Panc1 (cell line): ENCODE measurements at places on chromosomes 7 and 10. TPM values are rescaled to one million over a fixed set of nuclear protein-coding genes. Genes with fewer than 3 reads are reported as not detected.

DNA sequence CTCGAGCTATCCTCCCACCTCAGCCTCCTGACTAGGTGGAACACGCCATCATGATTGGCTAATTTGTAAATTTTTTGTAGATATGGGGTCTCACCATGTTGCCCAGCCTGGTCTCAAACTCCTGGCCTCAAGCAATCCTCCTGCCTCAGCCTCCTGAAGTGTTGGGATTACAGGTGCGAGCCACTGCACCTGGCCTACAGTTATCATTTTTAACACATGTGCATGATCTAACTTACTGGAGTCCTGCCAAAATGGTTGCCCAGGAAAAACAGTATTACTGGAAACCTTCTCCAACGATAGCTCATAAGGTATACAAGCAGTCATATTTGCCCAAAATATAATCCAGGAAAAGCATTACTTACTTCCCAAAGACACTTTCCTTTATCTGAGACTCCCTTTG is 20.2 kb downstream of the MRPL32 start:
- no peak overlapping the region for H3K27ac ChIP-seq
- H3K4me3 ChIP-seq: no peak overlapping the region
- H3K36me3 ChIP-seq: no peaks in the 10 kb centered on the region
- no peak for DNase-seq

GRCh38 chr10:102775935-102776669 is 32.4 kb downstream of the WBP1L start:
- no peak for DNase-seq
- no peaks in the 10 kb centered on the region for H3K36me3 ChIP-seq
- peaks cover 89% of the 10 kb centered on the region for H3K4me1 ChIP-seq
- no peaks in the 10 kb centered on the region for H3K27me3 ChIP-seq
- H3K27ac ChIP-seq: peak overlapping the region; percentile 94

DNA sequence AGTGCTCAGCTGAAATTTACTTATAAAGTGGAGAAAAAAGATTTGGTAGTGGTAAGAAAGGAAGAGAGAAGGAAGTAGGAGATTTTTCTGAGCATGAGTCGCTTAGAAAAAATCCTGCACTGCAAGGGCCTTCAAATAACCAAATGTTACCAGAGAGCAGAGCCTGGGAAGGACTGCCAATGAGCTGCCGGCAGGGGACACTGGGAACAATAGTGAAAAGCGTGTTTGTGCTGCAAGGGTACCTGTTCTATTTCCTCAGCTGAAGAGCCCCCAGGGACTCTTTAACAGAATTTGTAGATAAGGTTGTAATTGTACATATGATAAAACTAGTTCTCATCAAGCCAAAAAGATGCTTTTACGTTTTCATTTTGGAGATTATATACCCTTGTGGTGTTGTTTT is 696.3 kb upstream of the C7orf33 start:
- no peaks in the 10 kb centered on the region for H3K36me3 ChIP-seq
- H3K27ac ChIP-seq: no peak overlapping the region
- no peak overlapping the region for H3K4me3 ChIP-seq
- H3K4me1 ChIP-seq: no peaks in the 10 kb centered on the region

DNA sequence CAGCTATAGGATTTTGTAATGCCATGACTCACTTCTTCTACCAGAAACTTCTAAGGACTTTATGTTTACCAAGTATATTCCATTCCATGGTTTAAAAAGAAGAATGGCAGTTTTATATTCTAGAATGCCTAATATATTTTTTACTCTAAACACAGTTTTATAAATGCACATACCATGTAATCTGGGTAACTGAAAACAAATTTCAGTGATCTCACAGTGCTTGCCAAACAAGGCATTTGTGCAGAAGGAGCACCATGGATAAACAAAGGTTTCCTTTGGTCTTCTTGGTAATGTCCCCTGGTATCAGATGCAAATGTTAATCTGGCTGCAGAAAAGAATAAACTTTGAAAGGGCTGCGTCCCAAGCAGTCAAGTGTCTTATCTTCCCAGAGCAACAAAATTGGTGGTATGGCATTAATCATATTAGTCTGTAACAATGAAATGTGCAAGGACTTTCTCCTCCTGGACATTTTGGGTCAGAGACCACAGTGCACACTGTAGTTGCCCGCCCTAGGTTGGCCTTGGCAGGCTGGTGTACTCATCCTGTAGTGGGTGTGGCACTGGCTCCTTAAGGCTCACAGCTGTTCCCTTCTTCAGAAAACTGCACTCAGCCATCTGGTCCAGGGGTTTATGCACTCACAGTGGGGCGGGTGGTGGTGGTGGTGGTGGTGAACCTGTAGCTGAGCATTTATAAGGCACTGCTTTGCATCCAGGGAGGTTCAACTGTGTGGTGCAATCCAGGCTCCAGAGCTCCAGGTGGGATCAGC is 56.7 kb downstream of the LAMB4 start:
- no peaks in the 10 kb centered on the region for H3K27me3 ChIP-seq
- H3K36me3 ChIP-seq: no peaks in the 10 kb centered on the region
- no peaks in the 10 kb centered on the region for H3K4me1 ChIP-seq
- H3K27ac ChIP-seq: no peak overlapping the region

DNA sequence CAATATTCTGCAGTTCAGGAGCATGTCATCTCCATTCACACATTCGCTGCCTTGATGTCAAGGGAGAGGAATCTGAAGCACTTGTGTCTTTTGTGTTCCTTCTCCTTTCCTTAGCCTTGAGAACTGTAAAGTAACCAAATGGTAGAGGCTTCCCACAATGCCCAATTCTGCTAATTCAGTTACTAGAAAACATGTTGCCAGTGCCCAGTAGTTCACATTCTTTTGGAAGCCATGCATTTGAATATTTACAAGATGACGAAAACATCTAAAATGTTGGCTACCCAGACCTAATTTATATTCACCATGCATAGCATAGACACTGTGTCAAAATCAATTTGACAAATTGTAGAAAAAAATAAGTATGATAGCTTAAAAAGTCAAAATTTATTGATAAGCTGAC is 852.7 kb upstream of the PHF14 start:
- no peaks in the 10 kb centered on the region for H3K27me3 ChIP-seq
- no peak for DNase-seq
- H3K4me1 ChIP-seq: no peaks in the 10 kb centered on the region
- no peaks in the 10 kb centered on the region for H3K36me3 ChIP-seq
- no peak overlapping the region for H3K4me3 ChIP-seq
- no peak overlapping the region for H3K27ac ChIP-seq

GRCh38 chr7:28830846-28831245 is 127.3 kb downstream of the TRIL start:
- H3K36me3 ChIP-seq: no peaks in the 10 kb centered on the region
- no peaks in the 10 kb centered on the region for H3K27me3 ChIP-seq
- H3K4me1 ChIP-seq: no peaks in the 10 kb centered on the region
- no peak for DNase-seq
- no peak overlapping the region for H3K27ac ChIP-seq

DNA sequence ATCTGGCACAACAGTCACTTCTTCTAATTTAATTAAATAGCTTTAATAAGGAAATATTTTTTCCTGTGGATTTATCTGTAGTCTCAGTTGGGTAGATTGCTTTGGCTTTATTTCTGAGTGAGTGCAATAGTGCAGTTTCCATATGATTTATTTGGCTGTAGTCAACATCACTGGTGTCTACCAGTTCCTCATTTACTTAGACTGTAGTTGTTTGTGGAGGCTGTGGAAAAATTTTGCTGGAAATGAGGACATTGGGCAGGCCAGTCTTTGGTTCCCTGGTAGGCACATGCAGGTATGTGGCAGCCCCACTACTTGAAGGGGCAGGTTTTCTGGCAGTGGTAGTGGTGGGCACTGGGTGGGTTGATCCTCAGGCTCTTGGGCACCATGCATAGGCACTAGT is 15.5 kb downstream of the TAS2R40 start:
- no peaks in the 10 kb centered on the region for H3K36me3 ChIP-seq
- H3K27me3 ChIP-seq: peaks cover 6% of the 10 kb centered on the region; the same call in 1 of the 2 replicates
- no peak for DNase-seq
- no peaks in the 10 kb centered on the region for H3K4me1 ChIP-seq
- no peak overlapping the region for H3K27ac ChIP-seq

DNA sequence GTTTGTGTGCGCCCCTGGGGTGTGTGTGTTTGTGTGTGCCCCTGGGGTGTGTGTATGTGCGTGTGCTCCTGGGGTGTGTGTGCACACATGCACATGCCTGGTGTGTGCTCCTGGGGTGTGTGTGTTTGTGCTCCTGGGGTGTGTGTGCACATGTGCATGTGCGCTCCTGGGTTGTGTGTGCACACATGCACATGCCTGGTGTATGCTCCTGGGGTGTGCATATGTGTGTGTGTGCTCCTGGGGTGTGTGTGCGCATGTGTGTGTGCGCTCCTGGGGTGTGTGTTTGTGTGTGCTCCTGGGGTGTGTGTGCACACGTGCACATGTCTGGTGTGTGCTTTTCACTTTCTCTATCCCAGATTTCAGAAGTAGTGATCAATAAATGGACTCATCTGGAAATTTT is 321.0 kb downstream of the WDR37 start:
- no peak for DNase-seq
- H3K27ac ChIP-seq: no peak overlapping the region
- no peaks in the 10 kb centered on the region for H3K4me1 ChIP-seq
- no peaks in the 10 kb centered on the region for H3K36me3 ChIP-seq

DNA sequence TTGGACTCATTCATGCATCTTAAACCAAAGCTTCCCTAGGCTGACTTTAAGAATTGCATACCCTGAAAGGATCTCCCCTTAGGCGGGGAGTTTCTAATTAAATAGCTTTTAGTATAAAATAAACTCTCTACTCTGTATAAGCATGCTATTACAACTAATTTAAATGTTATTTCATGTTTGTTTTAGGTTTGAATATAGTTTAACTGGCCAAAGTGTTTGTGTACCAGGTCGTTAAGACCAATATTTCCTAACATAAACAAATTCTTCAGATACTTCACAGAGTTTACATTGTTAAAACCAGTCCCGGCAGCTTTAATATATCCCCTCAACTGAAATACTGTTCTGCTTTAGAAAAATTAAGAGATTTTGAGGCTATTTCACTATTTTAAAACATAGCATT is 2.3 kb downstream of the GLI3 start:
- no peaks in the 10 kb centered on the region for H3K4me1 ChIP-seq
- no peak overlapping the region for H3K4me3 ChIP-seq
- DNase-seq: no peak

GRCh38 chr10:11237571-11237970 is 219.9 kb downstream of the CELF2 start:
- H3K36me3 ChIP-seq: no peaks in the 10 kb centered on the region
- H3K4me1 ChIP-seq: no peaks in the 10 kb centered on the region
- no peaks in the 10 kb centered on the region; the same call in 1 of the 2 replicates for H3K27me3 ChIP-seq
- DNase-seq: no peak
- no peak overlapping the region for H3K27ac ChIP-seq

- DNase-seq: no peak
- no peaks in the 10 kb centered on the region for H3K4me1 ChIP-seq
- H3K27ac ChIP-seq: peak overlapping the region; percentile 12; the same call in 1 of the 2 replicates
- H3K4me3 ChIP-seq: no peak overlapping the region
- H3K36me3 ChIP-seq: no peaks in the 10 kb centered on the region
Observed at GRCh38 chr10:33066558-33067236, 108.7 kb upstream of the ITGB1 start.

DNA sequence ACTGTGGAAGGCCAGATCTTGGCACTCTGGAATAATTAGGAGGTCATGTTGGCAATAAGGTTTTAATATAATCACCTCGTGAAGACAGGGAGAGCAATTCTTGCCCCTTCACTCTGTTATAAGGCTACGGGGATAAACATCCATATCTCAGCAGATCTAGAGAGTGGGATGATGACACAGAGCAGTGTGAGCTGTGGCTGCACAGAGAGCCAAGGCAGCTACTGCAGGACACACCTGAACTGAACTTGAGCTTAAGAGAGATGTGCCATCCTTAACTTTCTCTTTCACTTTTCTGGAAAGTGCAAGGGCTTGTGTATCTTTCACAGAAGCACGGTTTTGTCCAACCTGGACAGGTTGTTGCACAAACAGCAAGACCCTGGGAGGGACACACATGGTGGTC is 174.7 kb downstream of the GATA3 start:
- H3K27me3 ChIP-seq: no peaks in the 10 kb centered on the region
- H3K4me1 ChIP-seq: no peaks in the 10 kb centered on the region
- no peaks in the 10 kb centered on the region for H3K36me3 ChIP-seq
- DNase-seq: no peak
- no peak overlapping the region for H3K27ac ChIP-seq

DNA sequence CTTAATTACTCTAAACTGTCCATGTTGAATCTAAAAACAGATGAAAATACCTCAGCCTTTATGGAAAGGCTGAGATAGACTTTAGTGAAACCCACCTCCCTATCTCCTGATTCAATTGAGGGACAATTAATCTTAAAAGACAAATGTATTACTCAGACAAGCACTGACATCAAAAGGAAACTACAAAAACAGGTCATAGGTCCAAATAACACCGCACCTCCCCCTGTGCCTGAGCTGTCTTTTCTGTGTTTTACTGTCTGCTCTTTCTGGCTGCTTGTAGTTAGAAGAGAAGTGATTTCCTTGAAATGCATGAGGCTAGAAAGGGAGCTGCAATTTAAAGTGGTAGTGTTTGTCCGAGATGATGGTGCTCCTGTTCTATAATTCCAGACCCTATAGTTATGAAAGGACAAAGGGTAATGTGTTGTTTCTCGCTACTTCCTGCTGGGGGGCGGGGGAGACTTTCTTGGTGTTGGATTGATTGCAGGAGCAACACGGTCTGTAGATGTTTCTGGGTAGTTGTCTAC is 16.0 kb downstream of the AKR1C8 start:
- DNase-seq: no peak
- H3K36me3 ChIP-seq: no peaks in the 10 kb centered on the region
- no peak overlapping the region for H3K27ac ChIP-seq
- no peaks in the 10 kb centered on the region for H3K27me3 ChIP-seq
- H3K4me1 ChIP-seq: no peaks in the 10 kb centered on the region

GRCh38 chr7:22723181-22723601 is 3.8 kb upstream of the IL6 start:
- H3K4me3 ChIP-seq: no peak overlapping the region
- H3K4me1 ChIP-seq: peaks cover 30% of the 10 kb centered on the region
- H3K27ac ChIP-seq: peak overlapping the region; percentile 65; the same call in 1 of the 2 replicates
- no peaks in the 10 kb centered on the region for H3K27me3 ChIP-seq

GRCh38 chr10:36943544-36943943 is 181.9 kb upstream of the ANKRD30A start:
- DNase-seq: no peak
- H3K4me3 ChIP-seq: no peak overlapping the region
- H3K27ac ChIP-seq: no peak overlapping the region
- no peaks in the 10 kb centered on the region for H3K4me1 ChIP-seq
- no peaks in the 10 kb centered on the region for H3K27me3 ChIP-seq

GRCh38 chr10:133277993-133278576 is 1.4 kb upstream of the ADAM8 start:
- no peak overlapping the region for H3K4me3 ChIP-seq
- peaks cover 44% of the 10 kb centered on the region for H3K4me1 ChIP-seq

GRCh38 chr7:111529507-111530355 is 32.6 kb downstream of the IMMP2L start:
- no peaks in the 10 kb centered on the region for H3K27me3 ChIP-seq
- H3K4me3 ChIP-seq: no peak overlapping the region
- H3K27ac ChIP-seq: no peak overlapping the region
- H3K4me1 ChIP-seq: no peaks in the 10 kb centered on the region

GRCh38 chr10:97731346-97732051 is 5.4 kb upstream of the ZFYVE27 start:
- DNase-seq: peak; percentile 82
- H3K27me3 ChIP-seq: no peaks in the 10 kb centered on the region
- no peaks in the 10 kb centered on the region; the same call in 1 of the 2 replicates for H3K4me1 ChIP-seq
- no peak overlapping the region for H3K27ac ChIP-seq

GRCh38 chr7:46750321-46750865 is 829.3 kb upstream of the IGFBP3 start:
- H3K27me3 ChIP-seq: no peaks in the 10 kb centered on the region
- DNase-seq: no peak
- no peak overlapping the region for H3K4me3 ChIP-seq
- no peak overlapping the region for H3K27ac ChIP-seq
- H3K4me1 ChIP-seq: no peaks in the 10 kb centered on the region
- no peaks in the 10 kb centered on the region for H3K36me3 ChIP-seq

Gene TBXAS1
- 4.4 TPM for total RNA-seq

Gene APBB1IP
- 0.21 TPM for total RNA-seq

Gene ANKRD1
- total RNA-seq: 0.26 TPM

Gene RPS24
- total RNA-seq: 1,400 TPM

Gene ECHDC3
- total RNA-seq: 5.8 TPM

Gene SLC13A1
- not detected for total RNA-seq

Gene C7orf33
- total RNA-seq: not detected
